ENCODE measurements at places on chromosomes 7 and 10. TPM values are rescaled to one million over a fixed set of nuclear protein-coding genes. Genes with fewer than 3 reads are reported as not detected.

HBP1 gene
- total RNA-seq: 64.4 TPM

AKR1D1 gene
- total RNA-seq: not detected

CAMK2B gene
- 1.1 TPM for total RNA-seq

PKD2L1 gene
- total RNA-seq: not detected

MTERF1 gene
- 14.6 TPM for total RNA-seq

GAD2 gene
- total RNA-seq: not detected

PLCE1 gene
- 8.7 TPM for total RNA-seq

SFTPA1 gene
- total RNA-seq: not detected

ACTR3C gene
- total RNA-seq: 31.6 TPM

GPER1 gene
- 5.2 TPM for total RNA-seq

CCDC172 gene
- not detected for total RNA-seq

MOGAT3 gene
- total RNA-seq: 0.25 TPM

OPN4 gene
- total RNA-seq: not detected

NPC1L1 gene
- 0.88 TPM for total RNA-seq

MBL2 gene
- total RNA-seq: not detected

ENTPD1 gene
- total RNA-seq: 36.6 TPM

FERD3L gene
- not detected for total RNA-seq

EXOSC1 gene
- 28.8 TPM for total RNA-seq

SPDYE11 gene
- total RNA-seq: not detected

FAM131B gene
- total RNA-seq: 0.82 TPM

ITPRID1 gene
- total RNA-seq: not detected

GIMAP7 gene
- 43.6 TPM for total RNA-seq

PNLIPRP3 gene
- total RNA-seq: not detected

UPK3B gene
- total RNA-seq: 1.9 TPM

KLHDC10 gene
- 38.9 TPM for total RNA-seq

ETV1 gene
- total RNA-seq: 28.6 TPM

SLC26A3 gene
- total RNA-seq: 0.25 TPM

ZNF33B gene
- 47.0 TPM for total RNA-seq

INMT gene
- 44.8 TPM for total RNA-seq

UTF1 gene
- not detected for total RNA-seq

LRRN3 gene
- total RNA-seq: 1.1 TPM

C10orf53 gene
- not detected for total RNA-seq

VSTM4 gene
- total RNA-seq: 8.5 TPM

C7orf57 gene
- 0.63 TPM for total RNA-seq

BET1 gene
- 25.8 TPM for total RNA-seq

OR13A1 gene
- total RNA-seq: not detected

NEUROG3 gene
- total RNA-seq: not detected

EPO gene
- total RNA-seq: not detected

HTRA1 gene
- 86.0 TPM for total RNA-seq

HYAL4 gene
- total RNA-seq: not detected

AKR1C3 gene
- 61.8 TPM for total RNA-seq

SAMD8 gene
- 20.5 TPM for total RNA-seq

DGKB gene
- 1.5 TPM for total RNA-seq

HOXA9 gene
- total RNA-seq: 36.8 TPM

PVRIG gene
- total RNA-seq: 3.2 TPM

CSGALNACT2 gene
- 20.0 TPM for total RNA-seq

CHST3 gene
- 31.5 TPM for total RNA-seq

ADAM22 gene
- total RNA-seq: 7.9 TPM

CPA4 gene
- 1.1 TPM for total RNA-seq

All from kidney (tissue), 22 donors.